ENCODE measurements at places on chromosomes 3 and 15.
A peak's percentile ranks its signal among the peaks of the same experiment; 100 is the strongest.

DNA sequence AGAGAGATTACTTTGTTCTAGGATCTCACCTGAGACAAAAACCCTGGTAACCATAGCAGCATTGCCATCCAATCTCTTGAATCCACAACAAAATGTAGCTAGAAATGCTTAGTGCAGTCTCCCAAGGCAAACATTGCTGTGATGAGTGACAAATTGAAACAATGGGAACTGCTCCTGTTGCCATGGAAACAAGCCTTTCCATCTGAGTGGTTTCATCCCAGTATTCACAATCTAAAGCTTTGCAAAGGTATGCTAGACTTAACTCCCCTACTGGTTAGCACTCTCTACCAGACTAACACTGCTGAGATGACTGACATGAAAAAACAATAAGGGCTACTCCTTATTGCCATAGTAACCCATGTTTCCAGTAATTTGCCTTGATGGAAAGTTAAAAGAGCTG lies 172.6 kb upstream of the CNTN3 start:
- no peak for DNase-seq

DNA sequence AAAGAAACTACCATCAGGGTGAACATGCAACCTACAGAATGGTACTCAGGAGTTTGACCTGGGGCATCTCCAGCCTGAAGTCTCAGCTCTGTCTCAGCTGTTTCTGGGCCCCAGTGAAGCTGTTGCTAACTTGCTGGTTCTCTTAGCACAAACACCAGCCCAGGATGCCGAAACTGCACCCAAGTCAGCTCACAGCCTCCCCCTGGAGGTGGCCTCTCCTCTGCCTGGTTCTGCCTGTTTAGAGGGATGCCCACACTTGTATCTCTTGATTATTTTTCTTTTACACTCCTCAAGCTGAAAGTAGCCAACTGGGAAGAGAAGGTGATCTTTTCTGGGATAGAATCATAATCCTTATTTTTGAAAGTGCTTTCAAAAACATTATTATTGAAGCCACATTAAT lies 289.0 kb upstream of the RASGRP1 start:
- DNase-seq: peak; percentile 54

DNA sequence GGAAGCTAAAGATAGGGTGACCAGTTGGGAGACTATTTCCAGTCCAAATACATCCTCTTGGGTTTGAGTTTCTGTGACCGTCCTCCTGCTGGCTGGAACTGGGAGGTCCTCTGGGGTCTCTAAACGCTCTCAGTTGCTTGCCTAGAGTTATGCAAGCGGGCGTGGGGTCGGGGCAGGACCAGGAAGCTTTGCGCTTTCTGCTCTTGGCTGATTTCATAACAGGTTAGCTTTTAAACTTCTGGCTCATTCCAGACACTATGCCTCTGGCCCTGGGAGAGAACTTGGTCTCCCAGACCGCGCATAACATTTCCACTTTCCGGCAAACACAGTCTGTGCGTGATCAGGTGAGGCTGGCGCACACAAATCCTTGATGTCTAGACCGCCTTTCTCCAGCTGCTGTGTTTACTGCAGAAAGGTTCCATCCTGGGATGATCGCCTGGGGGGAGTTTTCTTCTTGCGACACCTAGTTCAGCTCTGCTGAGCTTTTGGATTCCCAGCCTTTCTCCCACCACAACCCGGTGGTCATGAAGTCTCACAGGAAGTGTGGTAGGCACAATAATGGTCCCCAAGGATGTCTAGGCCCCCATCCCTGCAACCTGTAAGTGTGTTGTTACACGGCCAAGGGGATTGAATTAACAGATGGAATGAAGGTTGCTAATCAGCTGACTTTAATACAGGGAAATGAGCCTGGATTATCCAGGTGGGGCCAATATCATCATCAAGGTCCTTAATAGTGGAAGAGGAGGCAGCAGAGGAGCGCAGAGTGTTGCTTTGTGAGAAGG lies 23.6 kb upstream of the CGNL1 start:
- no peak for DNase-seq

GRCh38 chr3:130699765-130700164 lies 46.9 kb downstream of the PIK3R4 start:
- peak; percentile 63 for DNase-seq
